ENCODE measurements at places on chromosomes 11 and 22.
A peak's percentile ranks its signal among the peaks of the same experiment; 100 is the strongest.

- peak; percentile 96 for DNase-seq
Observed at GRCh38 chr11:70399681-70400112, 1.4 kb downstream of the CTTN start.

DNA sequence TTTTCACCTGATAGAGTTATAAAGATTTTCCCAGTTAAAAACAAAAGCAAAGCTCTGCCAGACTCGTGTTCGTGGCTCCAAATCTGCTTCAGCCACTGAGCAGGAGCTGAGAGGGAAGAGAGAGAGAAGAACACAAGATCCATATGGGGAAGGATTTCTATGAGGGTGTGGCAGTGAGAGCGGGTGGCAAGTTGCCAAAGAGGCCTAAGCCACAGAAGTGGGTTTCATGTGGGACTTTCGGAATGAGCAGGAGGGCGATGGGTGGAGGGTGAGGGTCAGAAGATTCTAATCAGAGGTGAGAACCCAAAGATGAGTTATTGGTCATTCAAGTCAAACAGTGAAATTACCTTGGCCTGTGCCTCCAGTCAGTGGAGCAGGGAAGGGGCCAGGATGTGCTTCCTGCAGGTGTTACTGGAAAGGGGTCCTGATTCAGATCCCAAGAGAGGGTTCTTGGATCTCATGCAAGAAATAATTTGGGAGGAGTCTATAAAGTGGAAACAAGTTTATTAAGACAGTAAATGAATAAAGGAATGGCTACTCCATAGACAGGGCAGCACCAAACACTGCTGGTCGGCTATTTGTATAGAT, 40.5 kb upstream of the TOP3B start:
- no peak for DNase-seq

DNA sequence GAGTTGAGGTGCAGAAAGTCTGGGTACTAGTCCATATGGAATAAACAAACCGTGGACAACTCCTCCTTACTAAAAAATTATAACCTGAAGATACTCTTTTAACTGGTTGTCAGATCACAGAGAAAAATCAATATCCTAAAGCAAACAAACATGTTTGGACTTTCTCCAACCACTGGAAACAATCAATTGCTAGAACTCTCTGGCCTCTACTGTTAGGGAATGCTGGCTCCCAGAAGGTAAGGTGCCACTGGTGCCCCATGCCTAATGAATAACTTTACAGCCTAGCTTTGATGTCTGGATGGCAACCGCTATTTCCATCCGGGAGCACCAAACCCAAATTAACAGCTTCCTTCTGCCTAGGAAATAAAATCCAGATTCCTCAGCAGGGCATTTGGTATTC, 74.5 kb downstream of the AMBRA1 start:
- no peak for DNase-seq

- DNase-seq: peak; percentile 23
Observed at GRCh38 chr11:23789938-23790371, 706.9 kb upstream of the LUZP2 start.

- no peak for DNase-seq
Observed at GRCh38 chr11:100980156-100980555, 149.5 kb downstream of the PGR start.

DNA sequence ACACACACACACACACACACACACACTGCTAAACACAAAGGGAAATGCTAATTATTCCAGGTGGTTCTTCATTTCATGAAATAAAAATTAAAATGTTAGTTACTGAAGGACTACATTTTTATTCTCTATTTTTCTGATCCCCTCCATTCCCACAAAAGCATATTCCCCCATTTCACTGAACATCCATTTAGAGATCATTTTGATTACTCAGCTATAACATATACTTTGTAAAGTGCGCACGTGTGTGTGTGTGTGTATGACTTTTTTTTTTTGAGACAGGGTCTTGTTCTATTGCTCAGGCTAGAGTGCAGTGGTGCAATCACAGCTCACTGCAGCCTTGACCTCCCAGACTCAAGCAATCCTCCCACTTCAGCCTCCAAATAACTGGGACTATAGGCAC, 42.6 kb downstream of the SLC35F2 start:
- DNase-seq: no peak

DNA sequence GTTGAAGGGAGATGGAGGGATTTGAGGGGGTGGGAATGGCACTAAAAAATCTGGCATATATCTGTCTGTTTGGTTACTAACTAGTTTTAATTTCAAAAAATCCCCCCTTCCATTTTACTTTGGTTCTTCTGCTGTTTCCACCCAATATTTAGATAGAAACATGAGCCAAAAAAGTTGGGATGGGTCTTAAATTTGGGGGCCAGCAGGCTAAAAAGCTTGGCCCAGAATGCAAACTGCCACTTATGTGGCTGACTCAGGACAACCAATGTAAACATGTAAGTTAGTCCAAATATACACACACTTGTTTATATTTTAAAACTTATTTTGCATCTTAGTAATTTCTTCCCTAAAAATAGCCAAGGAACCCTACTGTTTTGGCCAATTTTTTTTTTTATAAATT, 35.7 kb downstream of the LGR4 start:
- DNase-seq: no peak

GRCh38 chr11:45817191-45817590, 12.2 kb downstream of the SLC35C1 start:
- DNase-seq: no peak

- no peak for DNase-seq
Observed at GRCh38 chr22:30150212-30150611, 69.9 kb downstream of the HORMAD2 start.

DNA sequence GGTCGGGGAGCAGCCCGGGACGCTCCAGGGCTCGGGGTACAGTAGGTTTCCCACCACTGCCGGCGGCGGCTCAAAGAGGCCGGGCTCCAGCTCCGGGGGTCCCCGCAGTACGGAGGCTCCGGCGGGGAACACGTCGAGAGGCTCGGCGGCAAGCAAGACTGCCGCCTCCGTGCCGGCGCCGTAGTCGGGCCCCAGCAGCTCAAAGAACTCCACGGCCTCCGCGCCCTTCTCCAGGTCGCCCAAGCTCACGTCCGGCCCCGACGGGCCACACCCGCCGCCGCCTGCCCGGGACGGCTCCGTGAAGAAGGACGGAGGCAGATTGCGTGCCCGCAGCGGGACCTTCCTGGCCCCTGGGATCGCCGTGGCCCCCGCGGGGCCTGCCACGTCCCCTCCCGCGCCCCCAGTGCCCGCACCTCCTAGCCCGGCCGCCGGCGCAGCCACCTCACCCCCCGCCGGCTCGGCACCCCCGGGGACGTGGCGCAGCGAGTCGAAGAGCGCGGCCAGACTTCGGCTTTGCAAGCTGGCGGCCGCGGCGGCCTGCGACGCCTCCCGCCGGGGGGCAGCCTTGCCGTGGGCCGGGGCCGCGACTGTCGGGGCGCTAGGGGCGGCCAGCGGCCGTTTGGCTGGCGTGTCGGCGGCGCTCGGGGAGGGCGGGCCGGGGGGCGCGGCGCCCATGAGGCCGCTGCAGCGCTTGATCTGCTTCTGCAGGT, 775 bp downstream of the FAM181B start:
- peak; percentile 33 for DNase-seq

GRCh38 chr22:46661221-46661851, 41.1 kb downstream of the GRAMD4 start:
- no peak for DNase-seq

DNA sequence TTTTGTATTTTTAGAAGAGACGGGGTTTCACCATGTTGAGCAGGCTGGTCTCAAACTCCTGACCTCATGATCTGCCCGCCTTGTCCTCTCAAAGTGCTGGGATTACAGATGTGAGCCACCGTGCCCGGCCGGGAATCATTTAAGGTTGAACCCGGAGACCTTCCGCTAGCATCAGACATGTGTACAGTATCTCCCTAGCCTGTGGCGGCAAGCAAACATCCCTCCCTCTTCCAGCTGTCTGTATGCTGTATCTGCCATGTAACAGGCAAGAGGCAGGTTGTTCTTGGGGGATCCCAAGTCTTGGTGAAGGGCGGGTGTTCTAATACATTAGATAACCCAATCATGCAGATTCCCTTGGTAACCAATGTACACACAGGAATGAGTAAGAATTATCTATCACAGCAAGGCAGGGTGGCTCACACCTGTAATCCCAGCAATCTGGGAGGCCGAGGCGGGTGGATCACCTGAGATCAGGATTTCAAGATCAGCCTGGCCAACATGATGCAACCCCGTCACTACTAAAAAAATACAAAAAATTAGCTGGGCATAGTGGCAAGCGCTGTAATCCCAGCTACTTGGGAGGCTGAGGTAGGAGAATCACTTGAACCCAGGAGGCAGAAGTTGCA, 58.1 kb upstream of the RBFOX2 start:
- DNase-seq: no peak

- peak; percentile 85 for DNase-seq
Observed at GRCh38 chr22:41966607-41967240, 2.5 kb upstream of the SEPTIN3 start.

- no peak for DNase-seq
Observed at GRCh38 chr22:23789121-23789520, 2.4 kb downstream of the SMARCB1 start.

DNA sequence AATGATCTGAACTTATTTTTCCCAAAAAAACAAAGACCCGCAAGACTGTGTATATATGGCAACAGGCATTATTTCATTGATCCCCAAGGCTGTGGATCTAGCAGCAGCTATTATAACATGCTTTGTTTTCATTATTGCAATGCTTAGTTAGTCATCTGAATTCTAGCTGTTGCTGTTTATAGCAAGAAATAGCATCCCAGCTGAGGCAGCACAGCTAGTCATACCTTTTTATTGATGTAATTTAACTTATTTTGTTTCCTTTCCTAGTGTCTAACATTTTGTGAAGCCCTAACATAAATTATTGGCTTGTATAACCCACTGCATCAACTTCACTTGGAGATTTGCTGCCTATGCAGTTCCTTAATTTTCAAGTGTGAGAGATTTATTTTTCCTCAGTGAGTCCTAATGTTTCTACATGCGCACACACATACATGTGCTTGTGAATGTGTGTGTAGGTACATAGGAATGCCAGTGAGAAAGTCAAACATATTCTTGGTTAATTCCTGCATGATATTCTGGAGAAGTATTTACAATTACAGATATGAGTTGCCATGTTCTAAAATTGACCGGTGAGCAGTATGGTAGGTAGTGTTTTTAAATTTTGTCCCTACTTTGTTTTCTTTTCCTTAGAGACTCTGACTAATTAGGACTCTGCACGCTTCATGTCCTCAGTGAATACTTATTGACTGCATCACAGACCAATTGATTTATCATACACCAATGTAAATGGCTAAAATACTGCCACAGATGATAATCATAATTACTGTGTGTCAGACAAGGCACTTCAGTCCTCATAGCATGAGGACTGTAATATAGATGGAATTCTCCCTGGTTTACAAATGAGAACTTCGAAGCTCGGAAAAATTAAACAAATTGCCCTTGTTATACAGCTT, 119.3 kb downstream of the WNT11 start:
- peak; percentile 59 for DNase-seq

DNA sequence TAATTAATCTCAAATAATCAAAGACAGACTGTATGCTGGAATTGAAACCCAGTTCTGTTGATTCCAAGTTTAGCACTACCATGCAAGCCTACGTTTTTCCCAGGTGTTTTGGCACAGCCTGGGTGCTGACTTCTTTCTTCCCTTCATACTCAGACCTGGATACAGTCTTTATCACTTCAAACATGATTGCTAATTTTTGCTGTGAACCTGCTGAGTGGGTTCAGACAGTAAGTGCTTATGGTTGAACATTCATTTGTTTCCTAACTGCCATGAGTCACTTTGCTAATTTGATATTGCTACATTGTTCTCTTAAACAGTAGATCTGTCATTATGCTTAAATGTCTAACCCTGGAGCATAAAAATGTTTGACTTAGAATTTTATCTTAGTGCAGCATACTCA, 12.2 kb downstream of the PAAF1 start:
- DNase-seq: no peak

DNA sequence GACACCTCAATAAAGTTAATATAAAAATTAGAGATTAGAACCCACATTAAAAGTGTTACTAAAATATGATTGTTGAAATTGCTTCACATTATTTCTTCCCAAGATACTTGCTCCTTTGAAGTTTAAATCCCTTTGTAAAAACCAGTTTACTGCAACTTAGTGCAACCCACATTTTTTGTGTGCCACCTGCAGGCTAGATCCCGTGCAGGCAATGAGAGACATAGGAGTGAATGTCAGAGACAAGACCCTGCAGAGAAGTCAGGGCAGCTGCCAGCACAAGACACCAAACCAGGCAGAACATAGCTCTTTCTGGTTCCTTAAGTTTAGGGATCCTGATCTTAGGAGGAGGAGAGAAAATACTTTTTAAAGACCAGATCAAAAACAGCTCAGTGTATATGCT, 142.8 kb upstream of the MTNR1B start:
- DNase-seq: no peak

DNA sequence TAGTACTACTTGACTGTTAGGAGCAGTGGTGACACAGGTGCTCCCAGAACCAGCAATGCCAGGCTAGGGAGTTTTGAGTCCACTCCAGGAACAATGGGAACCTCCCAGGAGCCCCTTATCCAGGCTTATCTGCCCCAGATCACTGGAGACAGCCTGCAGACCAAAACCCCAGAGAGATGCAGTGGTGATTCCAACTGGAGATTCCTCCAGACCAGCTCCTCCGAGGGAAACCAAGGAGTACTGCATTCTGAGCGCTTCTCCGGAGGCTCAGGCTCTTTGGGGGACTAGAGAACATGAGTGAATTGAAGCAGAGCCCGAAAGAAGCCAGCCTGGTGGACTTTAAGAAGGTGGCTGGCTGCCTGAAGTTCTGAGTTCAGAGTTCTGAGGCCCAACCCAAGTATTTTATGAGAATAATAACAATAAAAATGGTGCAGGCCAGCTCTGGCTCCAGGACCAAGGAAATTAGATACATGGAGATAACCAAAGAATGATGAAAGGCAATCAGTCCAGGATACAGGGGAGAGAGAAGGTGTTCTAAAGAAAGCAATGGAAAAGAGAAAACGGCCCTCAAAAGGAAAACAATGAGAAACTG, 1.3 kb upstream of the TMEM25 start:
- DNase-seq: no peak

DNA sequence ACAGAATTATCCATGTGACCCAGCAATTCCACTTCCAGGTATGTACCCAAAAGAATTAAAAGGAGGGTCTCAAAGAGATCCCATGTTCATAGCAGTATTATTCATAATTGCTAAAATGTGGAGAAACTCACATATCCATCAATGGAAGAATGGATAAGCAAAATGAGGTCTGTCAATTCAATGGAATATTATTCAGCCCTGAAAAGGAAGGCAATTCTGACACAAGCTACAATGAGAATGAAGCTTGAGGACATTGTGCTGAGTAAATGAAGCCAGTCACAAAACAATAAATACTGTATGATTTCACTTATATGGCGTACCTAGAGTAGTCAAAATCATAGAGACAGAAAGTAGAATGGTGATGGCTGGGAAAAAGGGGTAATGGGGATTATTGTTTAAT, 19.4 kb upstream of the EMID1 start:
- DNase-seq: no peak

Data from AG20443 (cell line).